NCI-H526 treated with DMSO at 0.1 percent for 48 hours (cell line): ENCODE measurements at places on chromosomes 3 and 15.

DNA sequence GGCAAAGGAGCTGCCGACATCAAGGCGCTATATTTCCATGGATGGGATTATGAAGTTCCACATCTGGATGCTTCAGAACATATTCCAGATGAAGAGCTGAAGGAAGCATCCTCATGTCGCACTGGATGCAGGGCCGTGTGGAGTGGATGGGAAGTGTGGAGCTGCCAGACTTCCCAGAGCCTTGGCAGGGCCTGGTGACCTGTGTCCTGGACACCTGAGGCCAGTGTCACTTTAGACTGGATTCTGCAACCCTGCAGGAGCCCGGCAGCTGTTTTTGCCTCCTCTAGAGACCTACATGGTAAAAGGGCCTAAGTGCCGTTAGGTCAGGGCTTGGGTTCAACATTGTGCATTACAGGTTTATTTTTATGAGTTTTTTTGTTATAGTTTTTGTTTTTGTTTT is 11.3 kb upstream of the XYLB start:
- DNase-seq: no peak

DNA sequence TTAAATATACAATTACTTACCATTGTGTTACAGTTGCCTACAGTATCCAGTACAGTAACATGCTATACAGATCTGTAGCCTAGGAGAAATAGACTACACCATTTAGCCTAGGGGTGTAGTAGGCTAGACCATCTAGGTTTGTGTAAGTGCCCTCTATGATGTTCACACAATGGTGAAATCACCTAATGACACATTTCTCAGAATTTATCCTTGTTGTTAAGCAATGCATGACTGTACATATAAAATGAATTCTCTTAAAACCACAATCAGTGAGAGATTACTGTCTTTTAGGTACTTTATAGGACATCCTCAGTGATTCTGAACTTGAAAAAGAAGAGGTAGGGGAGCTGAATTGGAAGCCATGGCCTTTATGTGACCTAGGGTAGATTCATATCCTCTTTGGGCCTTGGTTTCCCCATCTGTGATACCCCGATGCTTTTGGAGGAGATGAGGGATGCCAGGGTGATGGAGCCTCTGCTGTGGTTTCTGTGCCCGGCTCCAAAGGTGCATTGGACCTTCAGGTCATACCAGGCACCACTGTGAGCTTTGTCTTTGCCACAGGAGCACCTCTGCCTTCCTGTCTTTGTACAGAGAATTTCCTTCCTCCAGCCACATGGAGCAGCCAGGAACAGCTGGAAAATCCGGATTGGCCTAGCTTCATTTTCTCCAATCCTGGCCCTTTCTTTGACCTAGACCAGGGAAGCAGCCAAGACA is 51.9 kb upstream of the FLNB start:
- DNase-seq: no peak

DNA sequence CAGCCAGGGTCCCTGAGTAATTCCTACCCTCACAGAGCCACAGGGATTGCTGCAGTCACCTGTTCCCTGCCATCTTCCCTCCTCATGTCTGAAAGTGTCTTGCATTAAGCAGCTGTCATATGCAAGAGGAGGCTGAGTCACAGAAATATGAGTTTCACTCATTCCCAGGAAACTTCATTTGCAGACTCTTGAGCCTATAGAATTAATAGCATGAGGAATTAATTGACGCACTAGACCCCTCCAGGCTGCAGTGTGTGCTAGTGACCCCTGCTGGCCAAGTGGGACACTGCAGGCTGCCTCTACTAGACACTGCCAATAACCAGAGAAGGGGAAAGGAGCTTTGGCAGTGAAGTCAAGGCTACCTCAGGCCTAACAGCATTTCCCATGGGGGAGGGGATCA is 50.6 kb upstream of the SLC6A1 start:
- DNase-seq: no peak

- no peak for DNase-seq
Measured at GRCh38 chr3:131285456-131285855, 96.1 kb upstream of the NUDT16 start.
